HTR-8/SVneo (cell line): ENCODE measurements at places on chromosomes 7 and 10.

GRCh38 chr10:24383681-24384106, 174.8 kb downstream of the KIAA1217 start:
- peak; percentile 82 for DNase-seq

DNA sequence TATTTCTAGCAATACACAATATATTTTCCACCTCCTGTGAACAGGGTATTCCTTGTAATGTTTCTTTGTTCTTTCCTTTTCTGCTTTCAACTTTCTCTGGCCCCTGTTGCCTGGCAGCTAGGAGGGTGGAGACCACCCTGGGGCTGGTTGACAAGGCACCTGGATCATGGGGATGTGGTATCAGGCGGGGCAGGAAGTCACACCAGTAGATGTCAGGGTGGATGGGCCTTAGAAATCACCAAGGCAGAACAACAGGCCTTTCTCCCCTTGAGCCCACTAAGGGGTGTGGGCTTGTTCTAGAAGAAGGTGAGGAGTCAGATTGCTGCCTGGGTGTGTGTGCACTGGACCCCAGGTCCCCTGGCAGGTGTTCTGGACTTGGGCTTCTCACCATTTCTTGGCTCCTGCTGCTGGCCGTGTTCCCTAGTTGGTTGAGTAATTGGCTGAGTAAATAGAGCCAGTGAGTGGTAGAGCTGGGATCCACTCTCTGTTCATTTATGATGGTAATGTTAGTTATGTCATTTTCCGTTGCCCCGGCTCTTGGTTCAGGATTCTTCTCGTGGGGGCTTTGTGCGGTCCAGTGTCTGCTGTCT, 24.9 kb downstream of the ZNF783 start:
- DNase-seq: no peak

DNA sequence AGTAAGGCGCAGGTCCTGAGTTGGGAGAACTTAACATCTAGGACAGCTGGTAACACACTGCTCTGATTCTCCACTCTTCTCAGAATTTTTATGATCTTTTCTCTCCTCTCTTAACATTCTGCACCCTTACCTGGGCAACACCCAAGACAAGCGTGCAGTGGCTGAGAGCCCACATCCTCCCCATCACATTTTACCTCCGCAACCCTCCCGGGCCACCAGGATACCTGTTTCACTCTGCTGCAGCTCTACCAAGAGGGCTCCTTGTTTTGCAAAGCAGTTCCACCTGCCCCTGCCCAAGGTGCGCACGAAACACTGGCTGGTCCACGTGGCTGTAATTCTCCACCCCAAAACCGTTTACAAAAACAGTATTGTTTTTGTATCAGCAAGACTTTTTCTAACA, 81.5 kb downstream of the ITIH5 start:
- no peak for DNase-seq

GRCh38 chr7:157089100-157089610, 49.6 kb upstream of the UBE3C start:
- no peak for DNase-seq

DNA sequence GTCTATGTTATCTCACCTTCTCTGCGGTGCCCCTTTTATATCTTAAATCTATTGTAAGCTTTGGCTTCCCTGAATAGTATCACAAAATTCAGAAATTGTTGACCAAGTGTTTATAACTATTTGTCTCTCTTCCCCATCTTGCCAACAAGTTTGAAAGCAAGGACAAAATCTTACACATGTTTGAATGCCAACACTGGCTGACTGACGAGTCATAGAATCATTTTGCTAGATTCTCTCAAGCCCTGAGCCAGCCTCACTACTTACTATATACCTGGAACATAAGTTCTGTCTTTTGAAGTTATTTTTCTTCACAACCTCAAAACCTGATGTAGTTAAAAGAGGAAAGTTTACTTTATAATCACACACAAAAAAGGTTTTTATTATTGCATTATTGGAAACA, 700.7 kb downstream of the PHTF2 start:
- DNase-seq: no peak

DNA sequence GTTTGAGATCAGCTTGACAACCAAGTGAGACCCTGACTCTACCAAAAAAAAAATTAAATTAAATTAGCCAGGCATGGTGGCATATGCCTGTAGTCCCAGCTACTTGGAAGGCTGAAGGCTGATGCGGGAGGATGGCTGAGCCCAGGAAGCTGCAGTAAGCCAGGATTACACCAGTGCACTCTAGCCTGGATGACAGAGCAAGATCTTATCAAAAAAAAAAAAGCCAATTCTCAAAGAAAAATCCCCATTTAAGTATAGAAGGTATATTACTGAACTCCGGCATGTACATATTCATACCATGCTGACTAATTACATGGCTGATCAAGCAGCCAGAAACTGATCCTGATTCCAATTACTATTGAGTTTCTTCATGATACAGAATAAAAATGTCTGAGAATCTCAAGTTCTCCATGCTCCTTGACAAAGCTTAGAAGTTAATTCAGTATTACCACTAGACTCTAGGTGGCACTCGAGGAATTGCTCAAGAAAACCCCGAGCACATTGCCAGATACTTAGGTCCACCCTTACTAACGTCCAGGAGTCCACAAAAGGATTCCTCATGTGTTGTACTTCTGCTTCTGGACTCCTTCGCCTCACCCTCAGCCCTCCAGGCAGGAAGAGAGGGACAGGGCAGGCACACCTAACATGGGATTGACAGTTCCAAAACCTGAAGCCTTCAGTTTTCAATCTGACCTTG, 148.9 kb downstream of the PARD3 start:
- DNase-seq: peak; percentile 91

DNA sequence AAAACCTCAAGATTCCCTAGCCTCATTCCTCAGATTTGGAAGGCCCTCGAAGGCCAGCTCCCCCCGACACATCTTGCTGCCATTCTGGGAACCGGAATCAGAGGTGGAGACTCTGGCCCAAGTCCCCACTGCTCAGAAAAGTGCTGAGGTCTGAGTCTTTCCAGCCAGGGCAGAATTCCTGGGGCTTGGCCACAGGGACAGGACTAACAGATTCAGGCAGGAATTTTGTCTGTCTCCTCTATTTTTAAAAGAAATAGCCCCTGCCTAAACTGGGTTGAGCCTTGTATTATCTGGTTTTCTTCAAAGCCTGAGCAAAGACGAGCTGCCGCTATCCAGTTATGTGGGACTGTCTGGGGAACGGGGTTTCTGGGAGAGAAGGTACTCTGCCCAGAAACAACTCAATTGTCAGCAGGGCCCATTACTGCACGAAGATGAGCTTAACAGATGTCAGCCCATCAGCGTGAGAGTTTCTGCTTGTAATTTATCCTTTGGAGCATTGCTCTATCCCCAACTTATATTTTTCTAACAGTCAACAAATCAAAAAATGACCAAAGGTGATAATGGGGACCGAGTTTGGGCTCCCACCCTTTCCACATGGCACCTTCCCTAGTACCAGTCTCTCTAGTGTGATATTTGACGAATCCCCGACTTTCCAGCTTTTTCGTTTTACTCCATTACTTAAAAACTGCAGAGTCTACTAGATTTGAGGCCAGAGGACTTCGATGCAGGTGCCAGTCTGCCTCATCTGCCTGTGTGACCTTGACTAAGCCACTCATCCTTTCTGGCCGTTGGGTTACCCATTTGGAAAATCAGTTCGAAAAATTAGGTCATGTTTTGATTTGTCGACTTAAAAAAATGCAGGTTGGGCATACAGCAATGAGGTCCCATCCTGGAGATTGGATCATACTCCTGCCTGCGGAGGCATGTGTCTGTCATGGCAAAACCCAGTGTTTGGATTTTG, 110.9 kb downstream of the WDR11 start:
- DNase-seq: no peak

DNA sequence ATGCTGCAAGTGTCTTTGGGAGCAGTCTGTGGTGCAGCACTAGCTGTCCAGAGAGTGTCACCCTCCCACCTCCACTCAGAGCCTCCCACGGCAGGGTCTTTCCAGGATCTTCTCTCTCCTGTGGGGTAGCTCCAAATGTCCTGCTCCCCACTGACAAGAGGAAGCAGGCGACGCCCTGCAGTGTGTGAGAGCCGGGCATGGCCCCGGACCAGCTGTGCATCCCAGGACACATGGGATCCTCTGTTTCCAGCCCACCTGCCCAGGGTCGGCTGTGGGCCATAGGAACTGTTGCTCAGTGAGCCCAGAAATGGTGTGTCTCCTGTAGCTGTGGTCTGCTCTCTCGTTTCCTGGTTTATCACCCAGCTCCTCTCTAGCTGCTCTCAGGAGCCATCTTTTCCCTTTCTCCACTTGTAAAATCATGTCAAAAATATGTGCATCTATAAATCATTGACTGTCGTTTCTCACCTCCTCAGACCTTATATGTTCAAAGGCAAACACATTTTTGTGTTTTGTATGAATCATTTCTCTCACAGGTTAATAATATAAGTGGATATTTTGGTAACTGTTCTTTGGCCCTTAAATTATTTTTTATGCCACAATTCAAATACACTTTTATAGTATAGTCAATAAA, 74.9 kb downstream of the VWC2 start:
- no peak for DNase-seq

GRCh38 chr7:151117565-151117964, 31.3 kb downstream of the AGAP3 start:
- no peak for DNase-seq

- no peak for DNase-seq
Observed at GRCh38 chr10:100182908-100183307, 2.9 kb downstream of the ERLIN1 start.

- peak; percentile 54 for DNase-seq
Observed at GRCh38 chr10:91185239-91185875, 35.1 kb upstream of the PCGF5 start.

DNA sequence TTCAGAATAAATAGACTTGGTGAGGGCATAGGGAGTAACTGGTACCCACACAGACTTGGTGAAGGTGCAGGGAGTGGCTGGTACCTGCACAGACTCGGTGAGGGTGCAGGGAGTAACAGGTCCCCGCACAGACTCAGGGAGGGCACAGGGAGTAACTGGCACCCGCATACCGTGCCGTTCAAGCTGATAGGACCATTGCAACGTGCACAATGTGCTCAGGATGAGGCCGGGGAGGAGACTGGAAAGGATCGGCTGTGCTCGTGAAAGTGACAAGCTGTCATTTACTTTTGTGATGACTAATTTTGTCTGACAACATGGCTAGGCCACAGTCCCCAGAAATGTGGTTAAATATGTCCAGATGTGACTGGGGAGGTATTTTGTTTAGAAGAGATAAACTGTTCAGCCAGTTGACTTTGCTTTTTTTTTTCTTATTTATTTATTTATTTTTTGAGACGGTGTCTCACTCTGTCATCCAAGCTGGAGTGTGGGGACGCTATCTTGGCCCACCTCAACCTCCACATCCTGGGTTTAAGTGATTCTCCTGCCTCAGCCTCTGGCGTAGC, 76.2 kb upstream of the NMT2 start:
- no peak for DNase-seq

- no peak for DNase-seq
Observed at GRCh38 chr10:70928140-70928539, 39.8 kb upstream of the PCBD1 start.

GRCh38 chr10:11796474-11796873, 26.7 kb upstream of the PROSER2 start:
- DNase-seq: no peak

DNA sequence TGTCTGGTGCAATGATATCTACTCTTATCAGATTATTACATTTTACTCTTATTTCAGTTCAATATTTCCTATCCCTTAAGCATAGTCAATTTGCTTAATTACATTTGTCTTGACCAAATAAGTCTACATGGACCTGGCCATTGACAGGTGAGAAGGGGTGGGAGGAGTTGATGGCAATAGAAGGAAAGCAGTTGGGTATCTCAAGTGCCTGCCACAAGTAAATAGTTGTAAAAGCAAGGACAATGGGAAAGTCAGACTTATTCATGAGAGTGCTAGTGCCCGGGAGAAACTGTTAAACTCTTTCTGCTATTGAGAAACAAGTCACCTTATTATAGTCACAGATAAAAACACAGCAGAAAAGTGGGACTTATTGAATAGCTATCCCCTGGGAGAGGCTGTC, 32.4 kb upstream of the HGF start:
- no peak for DNase-seq

- no peak for DNase-seq
Observed at GRCh38 chr10:1933215-1933614, 195.9 kb upstream of the ADARB2 start.

DNA sequence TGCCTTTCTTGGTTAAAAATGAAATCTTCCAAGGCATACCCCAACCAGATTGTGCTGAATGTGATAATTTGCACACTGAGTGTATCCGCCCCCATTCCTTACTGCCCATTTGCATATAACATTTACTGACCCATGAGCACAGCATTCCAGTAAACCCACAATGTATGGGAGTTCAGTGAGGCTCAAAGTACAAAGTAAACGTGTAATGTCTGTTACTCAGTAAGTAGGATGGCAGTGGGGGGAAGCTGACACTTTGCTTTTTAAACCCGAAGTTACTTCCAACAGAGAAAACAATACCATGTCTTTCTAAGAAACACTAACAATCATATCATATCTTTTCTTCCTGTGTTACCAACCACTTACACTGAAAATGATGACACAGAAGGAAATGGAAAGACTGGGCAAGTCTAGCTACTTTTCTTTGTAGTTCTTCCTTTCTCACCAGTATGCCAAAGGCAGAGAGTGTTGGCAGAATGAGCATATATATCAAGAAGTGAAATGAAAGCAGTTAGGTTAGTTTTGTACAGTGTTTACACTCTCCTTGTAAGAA, 27.1 kb upstream of the SOSTDC1 start:
- no peak for DNase-seq

GRCh38 chr10:58137813-58138212, 129.9 kb downstream of the IPMK start:
- DNase-seq: no peak

- no peak for DNase-seq
Observed at GRCh38 chr10:96618653-96619052, 31.8 kb upstream of the TM9SF3 start.

- no peak for DNase-seq
Observed at GRCh38 chr7:1019789-1020610, 24.3 kb upstream of the GPR146 start.

- no peak for DNase-seq
Observed at GRCh38 chr7:30661926-30662325, 20.3 kb downstream of the CRHR2 start.

DNA sequence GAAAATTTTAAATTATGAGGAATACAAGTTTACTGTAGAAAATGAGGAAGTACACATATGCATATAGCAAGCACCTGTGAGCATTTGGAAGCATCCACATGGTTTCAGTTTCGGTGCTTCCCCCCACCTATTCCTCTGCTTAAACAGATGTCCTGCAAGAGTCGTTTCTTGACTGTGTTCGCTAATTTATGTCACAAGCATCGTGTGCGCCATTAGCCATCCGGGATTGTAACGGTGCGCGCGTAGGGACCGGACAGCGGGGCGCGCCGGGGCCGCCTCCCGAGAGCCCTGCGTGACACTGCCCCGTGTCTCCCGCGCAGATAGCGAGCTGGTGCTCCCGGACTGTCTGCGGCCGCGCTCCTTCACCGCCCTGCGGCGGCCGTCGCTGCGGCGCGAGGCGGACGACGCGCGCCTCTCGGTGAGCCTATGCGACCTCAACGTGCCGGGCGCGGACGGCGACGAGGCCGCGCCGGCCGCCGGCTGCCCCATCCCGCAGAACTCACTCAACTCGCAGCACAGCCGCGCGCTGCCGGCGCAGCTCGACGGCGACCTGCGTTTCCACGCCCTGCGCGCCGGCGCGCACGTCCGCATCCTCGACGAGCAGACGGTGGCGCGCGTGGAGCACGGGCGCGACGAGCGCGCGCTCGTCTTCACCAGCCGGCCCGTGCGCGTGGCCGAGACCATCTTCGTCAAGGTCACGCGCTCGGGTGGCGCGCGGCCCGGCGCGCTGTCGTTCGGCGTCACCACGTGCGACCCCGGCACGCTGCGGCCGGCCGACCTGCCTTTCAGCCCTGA, 90.9 kb downstream of the NEURL1 start:
- DNase-seq: no peak
